ENCODE measurements at places on chromosomes 12 and 14.

DNA sequence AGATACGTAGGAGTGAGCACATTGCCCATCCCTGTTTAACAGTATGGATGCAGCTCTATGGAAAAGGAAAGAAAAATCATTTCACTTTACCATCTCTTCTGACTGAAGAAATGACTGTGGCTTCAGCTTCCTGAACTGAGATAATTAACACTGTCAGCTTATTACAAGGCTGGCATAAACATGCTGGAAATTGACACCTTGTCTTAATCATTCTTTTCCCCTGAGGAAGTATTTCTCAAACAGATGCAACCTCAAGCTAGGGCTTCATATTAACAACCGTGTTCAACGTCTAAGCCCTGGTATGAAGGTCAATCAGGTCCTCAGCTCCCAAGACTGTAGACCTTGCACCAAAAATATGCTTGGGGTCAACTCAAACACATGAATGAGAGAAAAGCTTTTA is 25.0 kb downstream of the RERG start:
- no peak for DNase-seq

DNA sequence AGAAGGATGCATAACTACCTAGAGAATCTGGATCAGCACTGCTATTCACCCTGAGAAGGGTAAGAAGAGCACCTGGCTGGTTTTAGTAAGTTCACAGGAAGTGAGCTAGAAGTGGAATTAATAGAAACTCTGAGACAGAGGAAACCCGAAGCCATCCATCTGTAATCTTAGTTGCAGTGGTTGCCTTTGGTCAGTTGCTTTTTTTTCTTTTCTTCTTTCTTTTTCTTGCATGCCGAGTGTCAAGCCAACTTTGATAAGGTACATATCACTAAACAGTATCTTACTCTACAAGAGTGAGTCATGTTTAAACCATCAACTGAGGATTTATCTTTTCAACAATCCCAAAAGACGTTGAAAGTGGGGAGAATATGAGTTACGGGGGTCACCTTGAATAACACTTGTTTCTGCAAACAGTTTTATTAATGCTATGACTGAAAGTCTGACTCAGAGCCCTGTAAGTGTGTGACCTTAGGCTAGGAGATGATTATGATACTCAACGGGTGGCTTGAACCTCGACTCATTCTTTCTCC is 26.7 kb downstream of the C12orf75 start:
- no peak for DNase-seq

GRCh38 chr12:6823182-6824084 is 1.8 kb downstream of the GPR162 start:
- DNase-seq, result no peak

GRCh38 chr12:3454780-3455179 is 36.2 kb upstream of the PRMT8 start:
- no peak for DNase-seq

- DNase-seq, result no peak
Measured at GRCh38 chr14:33569821-33570687, 380.8 kb downstream of the EGLN3 start.

GRCh38 chr12:97601934-97602720 is 139.5 kb downstream of the RMST start:
- DNase-seq, result no peak

DNA sequence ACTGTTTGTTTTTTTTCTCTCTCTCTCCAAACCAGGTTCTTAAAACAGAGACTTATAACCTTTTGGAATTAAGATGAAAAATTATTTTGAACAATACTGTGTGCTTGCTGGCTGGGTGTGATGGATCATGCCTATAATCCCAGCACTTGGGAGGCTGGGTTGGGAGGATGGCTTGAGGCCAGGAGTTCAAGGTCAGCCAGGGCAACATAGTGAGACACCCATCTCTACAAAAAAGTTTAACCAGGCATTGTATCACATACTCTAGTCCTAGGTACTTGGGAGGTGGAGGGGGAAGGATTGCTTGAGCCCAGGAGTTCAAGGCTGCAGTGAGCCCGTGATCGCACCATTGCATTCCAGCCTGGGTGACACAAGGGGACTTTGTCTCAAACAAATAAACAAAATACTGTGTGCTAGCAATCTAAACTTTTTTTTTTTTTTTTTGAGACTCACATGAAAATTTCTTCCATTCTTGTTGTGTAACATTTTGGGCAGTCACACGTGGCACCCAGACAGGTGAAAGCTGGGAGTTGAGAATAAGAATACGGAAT is 379.6 kb downstream of the ETNK1 start:
- no peak for DNase-seq

- peak; percentile 89 for DNase-seq
Measured at GRCh38 chr14:58239244-58240195, 5.1 kb upstream of the PSMA3 start.

DNA sequence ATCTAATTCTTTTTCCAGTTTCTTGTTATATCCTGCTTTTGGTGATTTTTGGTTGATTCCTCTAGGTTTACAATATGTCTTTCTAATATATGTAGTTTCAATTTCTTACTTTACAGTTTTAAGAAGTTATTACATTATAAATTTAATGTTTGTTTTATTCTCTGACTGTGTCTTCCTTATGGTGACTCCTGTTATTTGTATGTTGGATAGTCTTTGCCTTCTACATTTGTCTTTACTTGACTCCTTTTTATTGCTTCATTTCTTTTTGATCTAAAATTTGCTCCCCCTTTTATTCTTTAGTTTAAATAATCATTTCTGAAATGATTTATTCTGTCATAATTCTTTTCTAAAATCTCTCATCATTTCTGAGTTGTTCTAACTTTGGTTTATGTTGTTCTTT is 125.8 kb downstream of the CCDC91 start:
- no peak for DNase-seq
